ENCODE measurements at places on chromosomes 5 and 9.

- DNase-seq: no peak
Observed at GRCh38 chr5:145919413-145919812, 17.0 kb upstream of the SH3RF2 start.

DNA sequence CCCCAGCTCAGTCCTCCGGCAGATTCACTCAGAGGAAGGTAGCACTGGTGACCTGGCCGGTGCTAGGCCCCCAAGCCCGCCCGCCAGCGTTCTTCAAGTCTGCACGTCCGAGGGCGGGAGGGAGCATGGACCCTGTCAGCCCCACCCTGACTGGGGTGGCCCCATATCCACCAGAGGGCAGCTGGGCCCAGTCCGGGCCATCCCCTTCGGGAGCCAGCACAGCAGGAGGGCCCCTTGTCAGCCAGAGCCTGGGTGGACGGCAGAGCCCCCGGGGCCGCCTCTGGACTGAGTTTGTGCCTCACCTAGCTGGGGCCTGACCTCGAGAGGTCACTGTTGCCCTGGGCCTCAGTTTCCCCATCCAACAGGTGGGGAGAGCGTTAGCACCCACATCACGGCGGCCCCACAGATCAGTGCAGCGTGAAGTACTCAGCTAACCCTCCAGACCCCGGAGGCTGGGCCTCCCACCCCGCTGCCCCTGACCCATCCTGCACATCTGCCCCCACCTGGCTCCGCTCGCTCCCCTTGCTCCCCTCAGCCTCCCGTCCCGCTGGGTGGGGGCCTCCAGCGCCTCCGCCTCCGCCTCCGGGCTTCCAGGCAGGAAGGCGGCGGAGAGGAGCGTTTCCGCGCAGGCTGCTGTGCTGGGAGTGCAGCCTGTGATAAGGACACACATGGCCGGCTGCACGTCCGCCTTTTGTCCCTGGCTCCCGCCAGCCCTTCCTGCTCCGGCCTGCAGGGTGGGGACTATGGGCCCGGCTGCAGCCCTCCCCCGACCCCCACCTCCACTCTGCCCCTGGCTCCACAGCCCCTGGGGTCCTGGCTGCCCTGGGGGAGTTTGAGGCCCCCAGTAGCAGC lies 16.6 kb upstream of the EGFL7 start:
- DNase-seq: peak; percentile 47

DNA sequence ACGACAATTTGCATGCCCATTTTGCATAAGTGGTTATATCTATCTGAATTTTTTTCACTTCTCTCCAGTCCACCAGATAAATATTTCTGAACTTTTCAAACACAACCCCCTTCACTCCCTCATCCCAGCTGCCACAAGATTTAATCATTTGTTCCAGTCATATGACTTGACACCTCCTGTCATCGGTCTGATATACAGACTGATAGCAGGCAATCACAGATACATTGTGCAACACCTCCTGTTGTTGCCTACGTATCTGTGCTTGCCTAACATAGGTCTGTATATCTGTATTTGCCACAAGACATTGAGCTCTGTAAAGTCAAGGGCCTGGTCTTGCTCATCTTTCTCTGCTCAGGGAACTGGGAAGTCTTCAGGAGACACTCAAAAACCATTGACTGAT lies 65.6 kb downstream of the GNA14 start:
- DNase-seq: no peak

DNA sequence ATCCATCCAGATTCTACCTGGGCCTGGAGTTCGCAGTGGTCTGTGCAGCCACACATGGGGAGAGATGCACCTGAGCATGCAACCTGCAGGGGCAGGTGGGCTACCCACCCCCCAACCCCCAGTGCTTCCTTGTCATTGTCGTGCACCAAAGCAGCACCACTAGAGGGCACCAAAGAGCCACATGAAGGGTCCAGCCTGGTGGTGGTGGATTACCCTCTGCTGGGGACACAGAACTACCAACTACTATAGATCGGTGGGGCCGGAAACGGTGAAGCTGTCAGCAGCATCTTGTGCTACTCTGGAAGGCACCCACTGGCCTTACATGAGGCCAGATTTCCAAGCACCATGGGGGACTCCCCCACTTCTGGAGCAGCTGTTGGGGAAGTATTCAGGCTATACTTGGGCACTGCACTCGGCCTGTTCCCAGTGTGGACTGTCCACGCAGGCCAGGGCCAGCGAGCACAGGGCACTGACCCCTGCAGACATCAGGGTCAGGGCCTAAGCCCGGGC lies 60.2 kb upstream of the TBC1D2 start:
- DNase-seq: peak; percentile 74

GRCh38 chr9:125632321-125633115 lies 74.5 kb downstream of the MAPKAP1 start:
- DNase-seq: no peak
